ENCODE measurements at places on chromosomes 1 and 21.

- no peak for DNase-seq
Observed at GRCh38 chr1:9066945-9067807, 2.3 kb downstream of the SLC2A5 start.

DNA sequence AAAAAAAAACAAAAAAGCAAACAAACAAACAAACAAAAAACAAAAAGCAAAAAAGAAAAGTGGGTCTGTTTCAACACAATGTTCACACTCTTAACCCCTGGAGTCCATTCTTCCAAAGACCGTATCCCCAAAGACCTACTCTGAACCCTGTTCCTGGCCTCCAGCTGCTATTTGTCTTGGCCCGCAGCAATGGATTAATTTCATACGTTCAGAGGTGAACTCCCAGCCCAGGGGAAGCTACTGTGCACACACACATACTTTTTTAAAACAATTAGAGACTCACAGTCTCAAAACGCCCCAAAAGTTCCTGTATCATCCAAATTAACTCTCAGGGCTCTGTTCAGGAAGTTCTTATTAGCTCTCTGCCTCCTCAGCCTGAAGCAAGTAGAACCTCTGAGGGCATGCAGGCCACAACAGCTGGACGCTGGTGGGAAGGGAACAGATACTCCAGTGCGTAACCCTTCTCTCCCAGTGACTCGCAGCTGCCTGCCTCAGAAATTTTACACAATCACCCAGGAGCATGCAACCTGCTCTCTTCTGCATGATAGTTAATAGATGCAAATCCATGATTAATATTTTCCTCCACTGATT, 395.4 kb downstream of the RRAGC start:
- no peak for DNase-seq

- no peak for DNase-seq
Observed at GRCh38 chr1:164842870-164843269, 283.9 kb downstream of the PBX1 start.

- DNase-seq, result no peak
Observed at GRCh38 chr21:26845066-26845758, at the start of gene ADAMTS1. ADAMTS1 (minus strand) TSS chr21:26845409; CDS start chr21:26844954, 455 bp downstream.

GRCh38 chr1:175522880-175523279, 220.5 kb downstream of the TNR start:
- DNase-seq, result no peak

GRCh38 chr1:51610637-51611036, 6.3 kb upstream of the OSBPL9 start:
- no peak for DNase-seq

GRCh38 chr1:165355139-165355976, 1.2 kb downstream of the LMX1A start:
- no peak for DNase-seq

All from cerebellar nuclear complex (tissue), 1 donor.